NCI-H345 (cell line): ENCODE measurements at places on chromosomes 11 and 22.

GRCh38 chr11:86589204-86589603 is 83.2 kb downstream of the ME3 start:
- DNase-seq = no peak

- DNase-seq = no peak
Observed at GRCh38 chr11:63504933-63505586, 824 bp upstream of the LGALS12 start.

- DNase-seq = no peak
Observed at GRCh38 chr11:76763573-76764346, 19.4 kb upstream of the TSKU start.

DNA sequence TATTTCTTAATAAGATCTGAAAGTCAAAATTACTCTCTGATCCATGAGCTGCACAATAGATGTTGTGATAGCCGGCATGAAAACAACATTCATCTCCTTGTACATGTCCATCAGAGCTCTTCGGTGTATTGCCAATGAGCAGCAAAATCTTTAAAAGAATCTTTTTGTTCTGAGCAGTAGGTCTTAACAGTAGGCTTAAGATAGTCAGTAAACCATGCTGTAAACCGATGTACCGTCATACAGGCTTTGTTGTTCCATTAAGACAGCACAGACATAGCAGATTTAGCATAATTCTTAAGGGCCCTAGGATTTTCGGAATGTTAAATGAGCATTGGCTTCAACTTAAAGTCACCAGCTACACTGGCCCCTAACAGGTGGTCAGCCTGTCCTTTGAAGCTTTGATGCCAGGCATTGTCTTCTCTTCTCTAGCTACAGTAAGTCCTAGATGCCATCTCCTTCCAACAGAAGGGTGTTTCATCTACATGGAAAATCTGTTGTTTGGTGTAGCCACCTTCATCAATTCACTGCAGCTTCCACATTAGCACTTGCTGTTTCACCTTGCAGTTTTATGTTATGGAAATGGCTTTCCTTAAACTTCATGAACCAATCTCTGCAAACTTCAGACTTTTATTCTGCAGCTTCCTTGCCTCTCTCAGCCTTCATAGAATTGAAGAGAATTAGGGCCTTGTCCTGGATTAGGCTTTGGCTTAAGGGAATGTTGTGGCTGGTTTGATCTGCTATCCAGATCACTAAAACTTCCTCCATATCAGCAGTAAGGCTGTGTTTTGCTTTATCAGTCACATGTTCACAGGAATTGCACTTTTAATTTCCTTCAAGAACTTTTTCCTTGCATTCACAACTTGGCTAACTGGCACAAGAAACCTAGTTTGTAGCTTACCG is 28.4 kb downstream of the RRP8 start:
- no peak for DNase-seq

GRCh38 chr22:32880893-32881596 is 79.5 kb downstream of the TIMP3 start:
- DNase-seq = no peak

- DNase-seq = no peak
Observed at GRCh38 chr11:61091373-61092279, 10.7 kb upstream of the CD5 start.

DNA sequence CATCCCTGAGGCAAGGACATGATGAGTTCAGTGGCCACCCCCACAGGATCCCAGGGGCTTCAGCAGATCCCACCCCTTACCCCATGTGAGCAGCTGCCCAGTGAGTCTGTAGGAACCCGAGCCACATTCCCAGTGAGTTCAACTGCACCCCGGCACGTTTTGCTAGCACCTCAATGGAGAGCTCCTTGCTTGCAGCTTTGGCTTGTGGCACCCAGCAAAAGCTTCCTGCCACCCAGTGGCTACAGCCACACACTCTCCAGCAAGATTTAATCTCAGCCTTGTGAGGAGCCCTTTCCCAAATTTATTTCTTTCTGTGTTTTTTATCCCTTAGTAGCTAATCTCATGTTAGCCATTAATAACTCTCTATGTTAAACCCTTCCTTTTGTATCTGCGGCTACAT is 4.0 kb downstream of the SAA1 start:
- DNase-seq = no peak

DNA sequence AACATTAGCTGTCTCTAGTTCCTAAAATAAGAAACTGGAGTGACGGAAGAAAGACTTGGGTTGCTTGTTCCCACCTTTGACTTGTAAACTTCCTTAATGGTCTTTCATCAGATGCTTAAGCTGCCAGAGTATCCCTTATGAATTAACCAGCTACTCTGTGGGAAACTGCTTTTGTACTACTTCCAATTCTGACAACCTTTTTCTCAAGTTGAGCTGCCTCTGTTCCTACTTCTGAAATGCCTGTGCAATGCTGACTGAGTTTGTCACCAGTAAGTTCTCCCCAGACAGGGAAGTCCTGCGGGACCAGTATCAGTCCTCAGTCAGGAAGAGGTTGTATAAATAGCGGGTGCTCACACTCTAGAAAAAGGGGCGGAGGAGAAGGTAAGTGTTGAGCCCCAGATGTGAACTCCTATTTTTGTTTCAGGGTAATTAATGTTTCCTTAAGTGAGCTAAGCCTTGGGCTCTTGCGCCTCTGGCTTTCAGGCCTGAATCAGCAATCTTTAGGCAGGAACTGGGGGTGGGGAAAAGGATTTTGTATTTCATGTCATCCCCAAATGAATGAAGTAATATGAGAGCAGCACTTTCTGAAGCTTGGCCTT is 67.2 kb downstream of the CECR2 start:
- DNase-seq = no peak

- DNase-seq = peak; percentile 15
Observed at GRCh38 chr22:30705710-30706651, 11.3 kb downstream of the OSBP2 start.

DNA sequence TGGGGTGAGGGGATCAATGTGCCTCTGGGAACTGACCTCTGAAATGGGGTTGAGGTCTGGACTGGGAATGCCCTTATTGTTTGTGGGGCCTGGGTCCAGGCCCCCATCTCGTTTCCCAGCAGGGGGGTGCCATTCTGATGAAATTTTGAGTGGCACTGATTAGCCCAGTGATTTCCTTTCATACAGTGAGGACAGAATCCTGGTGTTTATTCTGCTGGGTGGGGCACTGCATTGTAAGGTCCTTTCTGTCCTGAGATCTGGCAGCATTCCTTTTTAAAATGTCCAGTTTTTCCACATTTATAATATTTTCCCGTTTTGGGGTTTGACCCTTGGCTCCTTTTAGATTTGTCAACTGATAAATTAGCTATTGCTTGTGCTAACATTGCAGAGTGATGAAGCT is 27.1 kb downstream of the OR10A6 start:
- DNase-seq = no peak

DNA sequence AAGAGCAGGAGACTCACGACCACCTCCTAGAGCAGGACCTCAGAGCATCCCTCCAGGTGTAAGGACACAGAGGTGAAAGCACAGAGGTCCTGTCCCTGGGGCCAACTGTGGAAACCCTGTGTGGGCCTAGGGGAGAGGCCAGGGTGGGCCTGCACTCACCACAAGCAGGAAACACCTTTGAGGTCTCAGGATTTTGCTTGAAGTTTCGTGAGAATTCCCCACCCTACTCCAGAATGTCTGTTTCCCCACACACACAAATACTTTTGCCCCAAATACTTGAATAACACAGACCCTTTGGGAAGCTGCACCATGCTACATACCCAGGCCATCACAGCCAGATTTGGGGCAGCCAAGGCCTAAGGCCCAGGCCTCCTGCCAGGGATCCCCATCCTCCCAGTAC is 18.1 kb downstream of the SLC43A3 start:
- DNase-seq = no peak

GRCh38 chr11:96357794-96358193 is 14.8 kb upstream of the MAML2 start:
- no peak for DNase-seq

GRCh38 chr22:43310311-43310710 is 32.9 kb downstream of the SCUBE1 start:
- peak; percentile 9 for DNase-seq

- DNase-seq = no peak
Observed at GRCh38 chr22:35629406-35630216, 12.5 kb upstream of the MB start.

DNA sequence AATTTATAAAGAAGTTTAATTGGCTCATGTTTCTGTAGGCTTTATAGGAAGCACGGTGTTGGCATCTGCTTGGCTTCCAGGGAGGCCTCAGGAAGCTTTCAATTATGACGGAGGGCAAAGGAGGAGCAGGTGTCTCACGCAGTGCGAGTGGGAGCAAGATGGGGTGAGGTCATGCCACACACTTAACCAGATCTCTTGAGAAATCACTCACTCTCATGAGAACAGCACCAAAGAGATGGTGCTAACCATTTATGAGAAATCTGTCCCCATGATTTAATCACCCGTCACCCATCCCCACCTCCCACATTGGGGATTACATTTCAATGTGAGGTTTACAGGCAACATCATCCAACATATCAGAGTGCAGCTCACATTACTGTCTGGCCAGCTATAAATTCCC is 103.5 kb downstream of the ARHGAP8 start:
- DNase-seq = no peak
